Activated CD4-positive, alpha-beta memory T cell treated with anti-CD3 and anti-CD28 coated beads for 36 hours (primary cell): ENCODE measurements at places on chromosomes 7 and 10. TPM values are rescaled to one million over a fixed set of nuclear protein-coding genes. Genes with fewer than 3 reads are reported as not detected.

BRI3 gene
- 52.9 TPM for total RNA-seq

KCNH2 gene
- total RNA-seq: 0.34 TPM

RTKN2 gene
- total RNA-seq: 5.9 TPM

MMD2 gene
- not detected for total RNA-seq

NODAL gene
- total RNA-seq: not detected

ADO gene
- 27.1 TPM for total RNA-seq

FAM25A gene
- not detected for total RNA-seq

SEMA3E gene
- total RNA-seq: not detected

DLX5 gene
- not detected for total RNA-seq

WNT16 gene
- not detected for total RNA-seq

GPR158 gene
- not detected for total RNA-seq

ITPRID1 gene
- total RNA-seq: not detected

CYP3A7 gene
- not detected for total RNA-seq

KAZALD1 gene
- 0.58 TPM for total RNA-seq

ACHE gene
- total RNA-seq: not detected

ERVW-1 gene
- total RNA-seq: not detected
